ENCODE measurements at places on chromosomes 7 and 10. TPM values are rescaled to one million over a fixed set of nuclear protein-coding genes. Genes with fewer than 3 reads are reported as not detected.
A peak's percentile ranks its signal among the peaks of the same experiment; 100 is the strongest.

The SCIN gene
- total RNA-seq, result 0.35 TPM

The SPDYE5 gene
- total RNA-seq, result not detected

The CFAP69 gene
- total RNA-seq, result 7.4 TPM

The TBX20 gene
- 246 TPM for total RNA-seq

The LRRD1 gene
- 0.57 TPM for total RNA-seq

The GPR15LG gene
- total RNA-seq, result not detected

The FOXL3 gene
- not detected for total RNA-seq

The CYP26C1 gene
- total RNA-seq, result not detected

The FAM204A gene
- total RNA-seq, result 55.3 TPM

The MBL2 gene
- total RNA-seq, result not detected

- DNase-seq, result no peak
Measured at GRCh38 chr7:79317728-79318127, 135.7 kb downstream of the MAGI2 start.

- no peak for DNase-seq
Measured at GRCh38 chr10:3968727-3969126, 183.7 kb upstream of the KLF6 start.

GRCh38 chr10:20457649-20458048 lies 439.5 kb downstream of the NEBL start:
- DNase-seq, result no peak

DNA sequence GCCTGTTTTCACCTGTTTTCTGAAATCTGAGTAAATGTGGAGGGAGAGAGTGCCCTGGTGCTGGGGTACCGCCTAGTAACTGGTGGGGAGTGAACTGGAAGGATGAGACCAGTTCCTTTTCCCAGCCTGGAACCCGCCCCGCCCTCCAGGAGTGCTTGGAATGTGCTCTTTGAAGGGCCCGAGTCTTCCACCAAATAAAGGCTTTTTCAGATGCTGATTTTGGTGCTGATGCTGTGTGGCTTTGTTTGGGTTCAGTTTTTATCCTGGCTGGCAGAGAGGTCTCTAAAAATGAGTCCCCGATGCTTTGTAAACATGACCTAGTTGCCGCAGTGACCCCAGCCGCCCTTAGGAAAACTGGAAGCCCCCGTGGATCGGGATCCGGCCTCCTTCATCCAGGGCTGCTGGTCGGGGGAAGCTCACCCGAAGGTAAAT lies 25.9 kb downstream of the FOXK1 start:
- no peak for DNase-seq

DNA sequence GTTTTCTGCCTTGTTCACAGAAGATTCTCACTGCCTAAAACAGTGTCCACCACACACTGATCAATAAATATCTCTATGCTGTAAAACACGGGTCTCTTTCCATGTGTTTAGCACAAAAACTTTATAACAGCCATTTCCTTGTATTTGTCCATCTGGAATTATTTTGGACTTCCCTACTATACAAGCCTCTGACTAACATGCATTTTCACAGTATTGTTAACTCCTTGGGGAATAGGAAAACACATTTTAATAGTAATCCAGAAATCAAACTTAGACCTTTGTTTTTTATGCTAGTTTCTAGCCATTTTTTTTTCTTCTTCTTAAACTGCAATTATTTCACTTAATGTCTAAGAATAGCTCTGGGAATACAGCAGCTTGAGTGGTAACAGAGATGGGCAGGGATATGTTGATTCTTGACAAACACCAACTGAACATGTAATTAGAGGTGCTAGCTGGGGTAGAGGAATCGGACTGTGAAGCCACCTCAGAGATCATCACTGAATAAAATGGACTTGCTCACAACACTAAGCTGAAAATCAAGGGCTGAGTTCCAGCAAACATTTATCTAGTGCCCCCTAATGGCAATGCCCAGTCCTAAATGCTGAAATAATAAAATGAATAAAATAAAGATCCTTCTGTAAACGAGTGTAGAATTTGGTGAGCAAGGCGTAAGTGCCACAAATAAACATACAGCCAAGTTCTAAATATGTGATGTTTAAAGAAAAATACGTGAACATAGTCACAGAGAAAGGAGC lies 593.1 kb downstream of the SORCS1 start:
- DNase-seq, result no peak

DNA sequence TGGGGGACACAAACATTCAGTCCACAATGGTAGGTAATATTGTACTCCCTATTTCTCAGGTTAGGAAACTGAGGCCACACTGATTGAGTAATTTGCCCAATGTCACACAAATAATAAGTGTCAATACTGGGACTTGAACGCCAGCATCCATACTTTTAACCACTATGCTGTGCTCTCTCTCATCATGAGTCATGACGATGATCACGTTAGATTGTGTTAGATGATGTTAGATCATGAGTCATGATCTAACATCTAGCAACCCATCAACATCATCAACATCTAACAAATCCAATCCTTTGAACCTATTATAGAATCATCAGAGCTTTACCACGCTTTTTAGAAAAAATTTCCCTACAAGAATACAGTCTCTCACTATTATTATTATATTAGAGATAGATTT lies 28.1 kb upstream of the HERPUD2 start:
- no peak for DNase-seq

DNA sequence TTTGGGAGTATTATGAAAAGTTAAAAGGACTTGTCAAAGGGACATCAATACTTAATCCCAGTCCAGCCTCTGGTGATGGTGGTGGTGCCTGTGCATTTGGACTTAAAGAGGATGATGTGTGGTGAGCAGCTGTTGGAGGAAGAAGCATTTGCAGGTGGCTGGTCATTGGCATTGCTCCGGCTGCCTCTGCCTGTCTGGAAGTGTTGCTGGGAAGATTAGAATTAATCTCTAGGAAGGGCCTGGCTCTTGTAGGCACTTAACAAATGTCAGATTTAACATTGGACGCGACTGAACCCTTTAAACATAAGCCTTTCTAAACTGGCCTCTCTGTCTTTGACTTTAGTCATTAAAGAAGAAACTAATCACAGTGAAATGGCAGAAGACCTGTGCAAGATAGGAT lies 58.8 kb downstream of the FIGNL1 start:
- no peak for DNase-seq

- peak; percentile 66 for DNase-seq
Measured at GRCh38 chr10:28432210-28432676, 100.7 kb upstream of the WAC start.

DNA sequence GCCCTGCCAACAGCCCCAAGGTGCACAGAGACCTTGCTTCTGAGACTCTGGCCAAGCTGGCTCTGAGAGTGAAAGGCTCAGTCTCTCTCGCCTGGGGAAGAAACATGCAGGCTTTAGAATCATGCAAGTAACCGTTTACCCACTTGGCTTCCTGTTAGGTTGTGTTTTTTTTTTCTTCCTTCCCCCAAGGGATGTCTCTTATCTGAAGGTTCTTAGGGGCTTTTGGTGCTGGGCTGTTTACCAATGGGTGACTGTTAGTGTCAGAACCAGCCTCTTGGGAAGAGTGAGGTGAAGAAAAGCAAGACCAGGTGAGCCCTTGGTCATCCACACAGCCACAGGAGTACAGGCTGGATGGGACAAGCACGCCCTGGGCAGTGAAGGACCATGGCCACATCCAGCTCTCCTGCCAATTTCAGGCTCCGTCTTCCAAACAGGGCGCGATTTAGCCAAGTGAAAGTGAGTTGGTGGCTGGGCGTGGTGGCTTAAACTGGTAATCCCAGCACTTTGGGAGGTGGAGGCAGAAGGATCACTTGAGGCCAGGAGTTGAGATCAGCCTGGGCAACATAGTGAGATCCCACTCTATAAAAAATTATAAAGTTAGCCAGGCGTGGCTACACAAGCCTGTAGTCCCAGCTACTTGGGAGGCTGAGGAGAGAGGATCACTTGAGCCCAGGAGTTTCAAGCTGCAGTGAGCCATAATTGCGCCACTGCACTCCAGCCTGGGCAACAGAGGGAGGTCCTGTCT lies 76.3 kb upstream of the CUX1 start:
- DNase-seq, result no peak

GRCh38 chr7:3128857-3129490 lies 85.3 kb upstream of the CARD11 start:
- no peak for DNase-seq

- peak; percentile 22 for DNase-seq
Measured at GRCh38 chr7:87475359-87476178, at the start of gene ABCB4. Gene ABCB4 (minus strand): TSS chr7:87475680. CDS start chr7:87475465, 215 bp downstream.

- DNase-seq, result no peak
Measured at GRCh38 chr7:101179117-101179516, 976 bp downstream of the NAT16 start.

DNA sequence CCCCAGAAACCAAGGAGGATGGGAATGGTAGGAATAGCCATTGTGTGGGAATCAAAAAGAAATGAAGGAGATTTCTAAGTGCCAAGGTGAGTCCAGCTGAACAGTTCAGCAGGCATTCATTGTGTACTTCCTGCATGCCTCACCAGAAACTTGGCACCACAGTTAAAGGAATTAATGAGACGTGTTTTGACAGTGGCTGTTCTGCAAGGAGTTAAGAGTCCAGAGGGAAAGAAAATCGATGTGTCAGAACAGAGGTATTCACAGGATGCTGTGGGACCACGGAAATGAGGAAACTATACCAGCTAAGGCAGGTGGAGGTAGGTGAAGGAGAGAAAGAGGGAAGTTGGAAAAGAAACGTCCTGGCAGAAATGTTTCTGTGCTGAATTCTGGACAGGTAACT lies 78.1 kb downstream of the PRKCQ start:
- no peak for DNase-seq

DNA sequence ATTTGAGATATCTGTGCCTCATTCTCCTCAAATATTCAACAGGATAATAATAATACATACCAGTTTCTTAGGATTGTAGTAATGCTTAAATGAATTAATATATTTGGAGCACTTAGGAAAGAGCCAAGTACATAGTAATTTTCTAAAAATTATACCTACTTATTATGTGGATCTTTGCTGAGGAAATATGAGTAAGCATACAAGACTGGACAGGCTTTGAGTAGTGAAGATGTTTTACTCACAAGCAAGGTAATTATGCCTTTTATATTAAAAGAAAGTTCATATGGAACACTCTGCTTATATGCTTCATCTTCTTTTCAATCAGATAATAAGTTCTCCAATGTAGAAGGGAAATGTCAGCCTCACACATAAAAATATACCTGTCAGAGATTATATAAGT lies 337.5 kb upstream of the KAT6B start:
- DNase-seq, result no peak

DNA sequence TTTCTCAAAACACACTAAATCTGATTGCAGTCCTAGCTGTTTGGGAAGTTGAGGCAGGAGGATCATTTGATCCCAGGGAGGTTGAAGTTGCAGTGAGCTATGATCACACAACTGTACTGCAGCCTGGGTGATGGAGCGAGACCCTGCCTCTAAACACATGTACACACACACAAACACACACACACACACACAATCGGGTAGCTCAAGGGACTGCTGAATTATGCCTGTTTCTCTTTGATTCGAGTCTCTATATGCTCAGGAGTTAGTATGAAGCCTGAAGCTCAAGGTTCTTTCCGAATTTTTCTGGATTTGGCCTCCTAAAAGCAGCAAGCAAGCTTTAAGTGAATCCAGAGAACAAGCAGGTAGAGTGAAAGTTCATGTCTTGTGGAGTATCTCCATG lies 22.5 kb downstream of the PRTFDC1 start:
- DNase-seq, result no peak

GRCh38 chr7:30805931-30806330 lies 34.7 kb downstream of the MINDY4 start:
- no peak for DNase-seq

DNA sequence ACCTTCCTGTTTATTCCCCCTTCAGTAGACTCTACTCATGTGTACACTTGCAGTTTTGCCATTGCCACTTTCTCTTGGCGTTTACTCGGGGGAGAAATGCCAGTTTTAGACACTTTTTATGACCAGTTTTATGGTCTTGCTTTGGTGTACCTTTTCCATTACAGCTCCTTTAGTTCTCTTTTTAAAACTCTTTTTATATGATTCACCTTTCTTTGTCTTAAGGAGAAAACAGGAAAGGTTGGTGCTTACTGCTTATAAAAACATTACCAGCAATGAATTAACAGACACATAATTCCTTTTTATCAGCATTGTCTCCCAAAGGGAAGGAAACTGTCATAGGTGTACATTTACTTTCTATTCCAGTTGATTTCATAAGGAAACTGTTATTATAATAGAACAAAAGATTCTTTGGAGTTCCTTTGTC lies 11.9 kb downstream of the TSPAN13 start:
- no peak for DNase-seq

- peak; percentile 30 for DNase-seq
Measured at GRCh38 chr10:70912556-70912955, 24.2 kb upstream of the PCBD1 start.

GRCh38 chr7:33248671-33249070 lies 119.3 kb downstream of the BBS9 start:
- no peak for DNase-seq

DNA sequence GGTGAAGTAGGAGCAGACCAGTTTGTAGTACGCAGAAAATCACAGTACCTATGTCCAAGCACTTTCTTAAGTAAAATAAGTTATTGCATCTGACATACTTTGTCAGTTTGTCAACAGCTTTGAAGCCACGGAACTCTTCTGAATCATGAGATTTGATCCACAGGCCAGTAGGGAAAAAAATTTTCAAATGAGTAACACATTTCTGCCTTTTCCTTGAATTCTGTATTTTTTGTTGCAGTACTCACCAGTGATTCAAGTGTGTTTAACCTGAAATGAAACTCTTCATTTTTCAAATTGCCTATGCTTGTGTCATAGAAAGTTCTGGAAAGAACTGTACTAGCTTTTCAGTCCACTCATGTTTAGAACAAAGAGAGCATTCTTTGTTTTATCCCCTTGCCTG lies 337.7 kb downstream of the GATA3 start:
- no peak for DNase-seq

DNA sequence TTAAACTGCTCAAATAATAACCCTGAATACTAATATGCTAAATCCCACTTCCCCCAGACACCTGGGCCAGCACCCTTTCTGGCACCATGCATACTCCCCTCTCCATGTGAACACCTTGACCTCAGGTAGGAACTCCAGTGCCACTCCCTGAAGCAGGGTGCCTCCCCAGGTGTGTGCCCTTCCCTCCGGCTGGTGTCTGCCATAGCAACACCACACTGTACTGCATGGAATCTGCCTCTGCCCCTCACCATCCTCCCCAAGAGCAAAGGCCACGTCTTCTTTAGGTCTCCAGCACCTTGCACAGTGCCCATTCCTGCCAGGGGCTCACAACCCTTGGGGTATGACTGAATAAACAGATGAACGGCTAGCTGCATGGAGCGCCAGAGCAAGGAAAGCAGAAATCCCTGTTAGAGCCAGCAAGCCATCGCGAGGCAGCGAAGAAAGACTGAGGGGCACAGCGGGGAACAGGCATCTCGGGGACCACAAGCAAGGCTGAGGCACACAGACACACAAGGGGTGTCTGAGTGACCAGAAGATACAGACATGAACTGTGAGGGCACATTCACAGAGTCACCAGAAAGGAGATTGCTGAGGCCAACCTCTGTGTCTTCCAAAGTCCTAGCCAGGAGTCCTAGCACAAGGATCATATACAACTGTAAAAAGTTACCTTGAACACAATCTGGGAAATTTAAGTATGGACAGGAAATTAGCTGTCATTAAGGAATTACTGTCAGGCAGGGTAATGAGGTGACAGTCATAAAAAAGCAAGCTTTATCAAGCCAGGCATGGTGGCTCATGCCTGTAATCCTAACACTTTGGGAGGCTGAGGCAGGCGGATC lies 25.7 kb downstream of the COBL start:
- DNase-seq, result no peak

- no peak for DNase-seq
Measured at GRCh38 chr10:43419997-43420368, 11.0 kb upstream of the HNRNPF start.

GRCh38 chr7:1665549-1666316 lies 4.3 kb upstream of the ELFN1 start:
- peak; percentile 82 for DNase-seq

GRCh38 chr7:159144758-159145489 lies at the start of gene VIPR2:
Gene VIPR2 (minus strand): TSS chr7:159144867. CDS start chr7:159144771, 96 bp downstream.
- peak; percentile 41 for DNase-seq
